ENCODE measurements at places on chromosomes 16 and 17.

DNA sequence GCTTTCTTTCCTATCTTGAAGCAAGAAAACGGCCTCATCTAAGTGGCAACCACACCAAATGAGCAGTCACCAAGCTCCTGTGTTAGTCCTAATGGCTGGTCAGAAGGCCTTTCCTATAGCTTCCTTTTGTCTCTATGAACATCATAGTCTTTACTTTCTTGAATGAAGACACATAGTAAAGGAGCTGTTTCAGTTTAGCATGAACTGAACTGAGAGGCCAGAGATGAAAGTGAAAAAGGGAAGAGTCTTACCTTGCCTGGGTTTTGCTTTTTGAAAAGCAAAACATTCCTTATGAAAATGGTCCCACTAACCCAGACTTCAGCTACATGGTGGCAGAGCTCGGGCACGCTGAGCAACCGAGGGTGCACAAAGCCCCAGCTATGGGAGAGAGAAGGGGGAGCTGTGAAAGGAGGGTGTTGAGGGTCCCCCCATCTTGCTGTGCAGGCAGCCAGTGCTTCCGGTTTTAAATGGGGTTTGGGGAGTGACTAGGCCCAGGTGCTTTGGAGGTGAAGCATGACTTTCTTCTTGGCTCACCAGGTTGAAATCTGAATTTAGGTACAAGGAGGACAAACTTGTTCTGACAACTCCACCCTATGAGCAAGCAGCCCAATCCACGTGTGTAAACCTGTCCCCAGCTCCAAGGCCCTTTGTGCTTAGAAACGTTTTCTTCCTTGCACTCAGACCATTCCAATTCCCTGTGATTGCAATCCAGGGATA is 9.1 kb upstream of the PSMC3IP start:
- DNase-seq, result no peak

DNA sequence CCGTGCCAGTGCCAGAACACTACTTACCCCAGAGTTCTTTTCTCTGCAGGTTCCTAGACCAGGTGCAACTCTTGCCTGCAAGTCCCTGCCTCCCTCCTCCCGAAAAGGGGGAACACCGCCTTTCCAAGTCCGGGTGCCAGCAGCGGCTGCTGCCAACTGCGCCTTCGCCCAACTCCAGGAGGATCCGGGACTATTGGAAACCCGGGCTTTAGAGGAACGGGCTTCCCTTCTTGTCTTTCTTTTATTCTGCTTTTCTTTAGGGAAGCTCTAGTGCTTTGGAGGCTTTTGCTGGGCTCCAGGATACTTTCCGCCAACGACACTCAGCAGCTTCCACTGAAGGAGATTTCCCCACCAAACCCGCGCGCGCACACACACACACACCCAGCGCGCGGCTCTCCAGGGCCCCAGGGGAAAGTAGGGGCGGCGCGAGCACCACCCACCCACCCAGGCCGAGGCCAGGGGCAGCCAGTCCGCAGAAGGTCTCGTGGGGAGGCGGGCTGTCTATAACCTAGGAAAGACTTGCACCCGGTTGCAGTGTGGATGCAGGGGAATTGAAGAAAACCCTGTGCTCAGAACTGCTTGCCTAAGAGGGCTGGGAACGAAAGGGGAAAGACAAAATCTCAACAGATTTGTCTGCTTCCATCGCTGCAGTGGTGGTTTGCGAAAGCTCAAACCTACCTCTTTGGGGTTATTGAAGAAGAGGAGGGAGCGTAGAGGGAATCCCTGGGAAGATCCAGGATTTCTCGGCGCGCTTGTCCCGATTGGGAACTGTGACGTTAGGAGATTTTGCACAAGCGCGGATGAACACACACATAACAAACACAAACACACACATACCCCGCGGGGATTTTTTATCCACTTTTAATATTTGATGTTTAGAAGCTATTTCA is 977 bp upstream of the CA10 start:
- no peak for DNase-seq

DNA sequence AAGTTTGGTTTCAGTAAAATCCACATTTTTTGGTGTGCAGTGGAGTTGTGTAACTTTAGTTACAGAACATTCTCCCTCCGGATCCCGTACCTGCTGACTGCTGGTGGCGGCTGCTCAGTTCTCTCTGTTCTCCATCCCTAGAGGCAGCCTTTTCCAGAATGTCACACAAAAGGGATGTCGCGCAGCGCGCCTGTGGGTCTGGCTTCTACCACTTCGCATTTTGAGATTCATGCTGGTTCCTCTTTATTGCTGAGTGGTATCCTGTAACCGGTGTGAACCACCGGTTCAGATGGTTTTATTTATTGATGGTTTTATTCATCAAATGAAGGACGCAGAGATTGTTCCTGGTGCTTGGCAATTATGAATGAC is 981 bp upstream of the CEP131 start:
- DNase-seq, result no peak

DNA sequence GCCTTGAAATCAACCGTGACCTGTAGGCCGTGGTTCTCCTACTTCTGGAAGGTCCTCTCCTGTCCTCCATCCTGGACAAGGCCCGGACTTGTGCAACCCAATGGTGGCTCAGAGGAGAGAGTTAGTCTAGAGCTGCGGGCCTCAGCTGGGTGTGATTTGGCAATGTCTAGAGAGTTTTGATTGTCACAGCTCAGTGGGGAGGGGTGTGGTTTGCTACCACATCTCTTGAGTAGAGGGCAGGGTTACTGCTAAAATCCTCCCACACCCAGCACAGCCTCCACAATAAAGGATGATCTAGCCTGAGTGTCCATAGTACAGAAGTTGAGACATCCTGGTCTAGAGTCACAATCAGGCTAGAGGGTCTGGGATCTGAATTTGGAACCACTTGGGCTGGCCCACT is 40.3 kb downstream of the MYH13 start:
- no peak for DNase-seq

GRCh38 chr17:81480140-81481072 is 32.2 kb downstream of the ACTG1 start:
- no peak for DNase-seq

GRCh38 chr17:17816240-17816814 is 20.5 kb downstream of the SREBF1 start:
- no peak for DNase-seq

GRCh38 chr17:78063489-78063888 is 65.1 kb downstream of the TMC6 start:
- DNase-seq, result no peak
